GM23248 (cell line): ENCODE measurements at places on chromosomes 13 and 19.

DNA sequence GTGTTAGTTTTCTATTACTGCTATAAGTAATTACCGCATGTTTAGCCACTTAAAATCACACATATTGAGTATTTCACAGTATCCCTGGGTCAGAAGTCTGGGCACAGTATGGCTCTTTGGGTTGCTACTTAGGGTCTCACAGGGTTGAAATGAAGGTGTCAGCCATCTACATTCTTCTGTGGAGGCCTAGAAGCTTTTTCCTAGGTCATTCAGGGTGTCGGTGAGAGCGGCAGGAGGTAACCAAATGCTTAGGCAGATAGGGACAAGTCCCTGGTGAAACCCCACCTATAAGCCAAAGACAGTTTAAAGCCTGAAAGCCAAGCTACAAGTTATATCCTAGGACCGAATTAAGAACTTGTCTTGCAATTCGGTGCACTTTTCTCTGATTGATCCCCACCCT is 856.7 kb downstream of the PCDH17 start:
- DNase-seq: no peak

- DNase-seq: no peak
Observed at GRCh38 chr19:29269641-29270040, 56.7 kb upstream of the UQCRFS1 start.

GRCh38 chr13:29459813-29460355 is 135.6 kb downstream of the SLC7A1 start:
- DNase-seq: no peak

- peak; percentile 88 for DNase-seq
Observed at GRCh38 chr19:14383661-14384555, 2.7 kb downstream of the ADGRE5 start.

- DNase-seq: peak; percentile 77
Observed at GRCh38 chr13:108963846-108964600, 334.6 kb downstream of the MYO16 start.

GRCh38 chr19:15812060-15812722 is 3.3 kb downstream of the OR10H1 start:
- no peak for DNase-seq

GRCh38 chr13:83150616-83151307 is 731.5 kb downstream of the SLITRK1 start:
- DNase-seq: peak; percentile 25

DNA sequence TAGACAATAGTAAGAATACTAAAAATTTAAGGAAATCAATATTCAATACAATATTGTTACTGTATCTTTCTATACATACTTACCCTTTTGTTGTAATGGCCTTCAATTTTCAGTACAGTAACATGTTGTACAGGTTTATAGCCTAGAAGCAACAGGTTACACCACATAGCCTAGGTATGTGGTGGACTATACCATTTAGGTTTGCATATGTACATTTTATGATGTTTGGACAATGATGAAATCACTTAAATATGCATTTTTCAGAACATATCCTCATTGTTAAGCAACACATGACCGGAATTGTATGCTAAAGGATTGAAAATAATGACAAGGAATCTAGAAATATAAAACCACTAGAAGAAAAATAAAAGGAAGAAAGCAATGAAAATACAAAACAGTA is 611.4 kb downstream of the DACH1 start:
- DNase-seq: no peak

DNA sequence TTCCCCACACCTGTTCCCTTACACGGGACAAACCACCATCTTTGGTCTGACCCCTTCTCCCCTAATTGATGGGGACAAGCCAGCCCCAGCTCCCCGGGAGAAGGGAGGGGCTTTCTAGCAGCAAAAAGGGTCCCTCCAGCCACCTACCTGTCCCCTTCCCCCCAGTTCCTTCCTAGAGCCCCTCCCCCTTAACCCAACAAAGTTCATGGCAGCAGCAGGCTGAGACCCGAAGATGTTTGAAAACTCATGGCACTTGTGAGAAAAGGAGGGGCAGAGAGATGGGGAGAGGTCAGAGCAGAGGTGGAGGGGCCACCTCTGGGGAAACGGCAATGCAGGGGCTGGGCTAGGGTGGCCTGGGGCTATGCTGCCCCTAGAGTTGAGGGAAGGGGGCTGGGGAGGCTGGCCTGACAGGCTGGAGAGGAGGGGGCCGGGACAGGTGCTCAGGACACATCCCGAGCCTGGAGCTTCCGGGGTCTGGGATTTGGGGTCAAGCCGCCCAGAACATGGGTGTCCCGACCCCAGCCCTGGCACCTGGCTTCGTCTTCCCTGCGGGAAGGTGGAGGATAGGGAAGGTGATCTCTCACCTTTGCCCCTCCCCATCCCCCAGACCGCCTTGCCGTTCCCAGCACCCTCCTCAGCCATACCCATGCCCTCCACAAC is 12.5 kb upstream of the ASF1B start:
- DNase-seq: no peak

- DNase-seq: peak; percentile 47
Observed at GRCh38 chr13:43537124-43537523, 249.6 kb downstream of the ENOX1 start.

- peak; percentile 57 for DNase-seq
Observed at GRCh38 chr13:47890146-47890814, 110.8 kb downstream of the SUCLA2 start.

GRCh38 chr13:73556902-73557301 is 498.1 kb downstream of the KLF5 start:
- no peak for DNase-seq

DNA sequence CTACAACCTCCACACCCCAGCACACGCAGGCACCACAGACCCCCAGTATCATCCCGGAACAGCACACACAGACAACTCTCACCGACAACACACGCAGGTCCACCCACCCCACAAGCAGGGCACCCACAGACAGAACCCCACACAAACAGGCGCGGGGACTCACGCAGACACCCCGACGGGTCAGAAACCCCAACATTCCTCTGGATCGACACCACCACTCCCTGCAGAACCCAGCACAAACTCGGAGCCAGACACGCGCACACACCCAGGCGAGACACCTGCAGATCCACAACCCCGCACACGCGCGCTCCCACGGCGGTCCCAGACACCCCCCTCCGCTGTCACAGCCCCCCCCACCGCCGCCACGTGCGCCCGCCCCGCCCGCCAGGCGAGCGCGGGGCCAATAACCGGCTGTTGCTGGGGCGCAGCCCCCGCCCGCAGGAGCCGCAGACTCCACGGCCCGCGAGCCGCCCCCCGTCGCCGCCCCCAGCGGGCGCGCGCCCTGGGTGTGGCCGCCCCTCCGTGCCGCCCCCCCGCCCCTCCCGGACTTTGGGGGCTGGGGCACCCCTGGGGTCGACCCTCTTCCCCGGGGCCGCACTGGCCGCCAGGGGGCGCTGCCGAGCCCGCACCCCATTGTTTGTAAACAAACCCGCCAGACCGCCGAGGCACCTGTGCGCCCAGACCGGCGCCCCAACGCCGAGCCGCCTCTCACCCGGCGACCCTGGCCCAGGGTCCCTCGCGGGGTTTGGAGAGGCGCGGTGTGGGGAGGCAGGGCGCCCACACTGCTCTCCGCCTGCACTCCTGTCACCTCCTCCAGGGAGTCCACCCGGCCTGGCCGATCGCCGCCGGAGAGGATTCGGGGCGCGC is 712 bp downstream of the BBC3 start:
- peak; percentile 75 for DNase-seq

- no peak for DNase-seq
Observed at GRCh38 chr13:33868343-33868994, 50.5 kb downstream of the RFC3 start.

DNA sequence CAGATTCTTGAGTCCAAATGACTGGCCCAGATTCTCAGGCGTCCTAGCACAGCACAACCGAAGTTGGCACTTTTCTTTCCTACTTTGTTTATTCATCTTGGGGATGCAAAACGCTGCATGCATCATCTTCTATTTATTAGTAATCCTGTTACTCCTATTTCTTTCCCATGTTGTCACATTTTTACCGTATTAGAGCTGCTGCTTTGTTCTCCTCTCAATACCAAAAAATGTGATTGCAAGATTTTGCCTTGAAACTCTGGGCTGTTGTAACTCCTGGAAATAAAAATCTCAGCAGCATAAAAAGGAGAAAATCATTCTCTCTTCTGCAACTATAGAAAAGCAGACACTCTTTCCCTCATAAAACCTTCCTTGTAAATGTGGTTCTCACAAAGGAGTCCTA is 12.9 kb upstream of the IGSF23 start:
- DNase-seq: peak; percentile 57

- peak; percentile 56 for DNase-seq
Observed at GRCh38 chr13:43522788-43523187, 264.0 kb downstream of the ENOX1 start.

GRCh38 chr13:25608181-25608580 is 236.4 kb downstream of the ATP8A2 start:
- DNase-seq: peak; percentile 2

GRCh38 chr13:78177306-78177705 is 258.7 kb upstream of the EDNRB start:
- DNase-seq: no peak

- DNase-seq: no peak
Observed at GRCh38 chr13:52879950-52880741, 31.7 kb upstream of the PCDH8 start.

- peak; percentile 100 for DNase-seq
Observed at GRCh38 chr19:40425450-40426287, at the start of gene SERTAD1. Gene SERTAD1, minus strand, starts transcription at chr19:40425992. Its CDS starts 2,446 bp downstream, at chr19:40423546.

DNA sequence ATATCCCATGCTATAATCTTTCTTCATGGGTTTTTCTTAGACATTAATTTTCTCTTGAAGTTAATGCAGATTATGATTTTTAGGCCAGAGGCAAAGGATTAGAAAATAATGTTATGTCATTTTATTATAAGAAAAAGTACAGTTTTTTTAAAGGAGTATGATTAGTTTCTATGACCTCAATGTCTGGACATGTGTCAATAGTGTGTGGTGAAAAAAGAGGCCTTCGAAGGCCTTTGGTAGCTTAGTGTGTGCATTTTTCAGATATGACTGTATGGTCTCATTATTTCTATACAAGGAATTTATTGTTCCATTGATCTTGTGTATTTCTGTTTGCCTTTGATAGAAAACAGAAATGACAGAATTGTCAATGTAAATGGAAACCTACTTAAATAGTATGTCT is 195.6 kb downstream of the GPC5 start:
- no peak for DNase-seq

DNA sequence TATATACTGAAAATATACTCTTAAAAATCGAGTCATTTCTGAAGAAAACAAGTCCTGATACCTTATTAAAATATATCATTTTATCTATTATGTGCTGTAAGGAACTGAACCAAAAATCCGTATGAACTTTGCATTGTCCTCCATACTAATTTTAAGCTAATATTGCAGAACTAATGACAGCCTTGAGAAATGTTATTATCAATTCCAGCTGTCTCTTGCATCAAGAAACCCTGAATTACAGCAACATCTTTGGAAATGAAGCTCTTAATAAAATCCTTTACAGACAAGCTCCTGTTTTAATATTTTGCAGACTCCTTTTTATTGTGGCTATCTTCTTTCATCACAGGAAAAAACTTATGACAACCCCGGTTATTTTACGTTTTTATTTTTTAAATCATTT is 1335.3 kb downstream of the EFNB2 start:
- no peak for DNase-seq

- DNase-seq: no peak
Observed at GRCh38 chr13:110186231-110186855, 120.6 kb downstream of the COL4A1 start.

- DNase-seq: no peak
Observed at GRCh38 chr13:28421676-28422410, 73.1 kb downstream of the FLT1 start.

GRCh38 chr13:79491715-79492114 is 10.8 kb downstream of the NDFIP2 start:
- peak; percentile 80 for DNase-seq

GRCh38 chr13:99273128-99273527 is 14.9 kb upstream of the GPR18 start:
- no peak for DNase-seq

GRCh38 chr19:15220833-15221232 is 11.4 kb downstream of the EPHX3 start:
- DNase-seq: peak; percentile 30

GRCh38 chr19:46410205-46411087 is 2.9 kb downstream of the CCDC8 start:
- DNase-seq: no peak

DNA sequence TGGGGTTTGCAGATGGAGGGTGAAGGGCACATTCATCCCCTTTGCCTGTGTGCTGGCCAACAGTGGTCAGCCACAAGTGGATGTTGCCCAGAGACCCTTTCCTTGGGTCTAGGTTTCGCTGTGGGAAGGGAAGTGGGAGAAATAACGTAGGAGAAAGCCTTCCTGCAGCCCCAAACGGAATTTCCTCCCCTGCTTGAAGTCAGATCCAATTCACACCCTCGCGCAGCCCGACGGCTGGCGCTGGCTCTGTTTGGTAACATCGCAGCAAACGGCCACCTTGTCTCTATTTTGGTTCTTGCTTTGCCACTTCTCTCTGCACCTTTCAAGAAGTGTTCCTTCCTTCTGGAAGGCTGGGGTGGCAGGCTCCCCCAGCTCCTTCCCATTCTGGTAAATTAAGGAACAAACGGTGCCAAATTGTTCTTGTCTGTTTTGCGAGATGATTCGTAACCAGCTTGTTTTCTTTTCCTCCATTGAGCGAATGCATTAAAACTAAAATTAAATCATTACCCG is 45.4 kb downstream of the CHST8 start:
- no peak for DNase-seq

- DNase-seq: peak; percentile 25
Observed at GRCh38 chr13:28805193-28805819, 14.8 kb upstream of the MTUS2 start.

GRCh38 chr13:20391597-20392452 is 133.8 kb downstream of the CRYL1 start:
- no peak for DNase-seq

GRCh38 chr13:29914581-29914980 is 64.2 kb upstream of the UBL3 start:
- DNase-seq: no peak

- peak; percentile 52 for DNase-seq
Observed at GRCh38 chr19:17775991-17776803, 18.7 kb upstream of the B3GNT3 start.

DNA sequence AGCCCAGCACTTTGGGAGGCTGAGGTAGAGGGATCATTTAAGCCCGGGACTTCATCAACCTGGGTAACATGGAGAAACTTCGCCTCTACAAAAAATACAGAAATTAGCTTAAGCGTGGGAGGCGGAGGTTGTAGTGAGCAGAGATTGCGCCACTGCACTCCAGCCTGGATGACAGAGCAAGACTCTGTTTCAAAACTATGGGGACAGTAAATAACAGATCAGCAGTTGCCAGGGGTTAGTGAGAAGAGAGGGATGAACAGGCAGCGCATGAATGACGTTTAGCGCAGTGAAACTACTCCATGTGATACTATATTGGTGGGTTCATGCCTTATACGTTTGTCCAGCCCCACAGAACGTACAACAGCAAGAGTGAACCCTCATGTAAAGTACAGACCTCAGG is 7.1 kb upstream of the ICAM3 start:
- peak; percentile 47 for DNase-seq

- DNase-seq: peak; percentile 88
Observed at GRCh38 chr19:45681391-45682015, 10.2 kb downstream of the SNRPD2 start.

GRCh38 chr13:40251343-40252032 is 415.0 kb downstream of the FOXO1 start:
- peak; percentile 54 for DNase-seq

GRCh38 chr13:20399961-20400360 is 125.7 kb downstream of the CRYL1 start:
- DNase-seq: no peak

- DNase-seq: no peak
Observed at GRCh38 chr13:48489666-48490065, 43.2 kb downstream of the RCBTB2 start.

- no peak for DNase-seq
Observed at GRCh38 chr13:46685006-46685730, 111.8 kb downstream of the ESD start.

- peak; percentile 71 for DNase-seq
Observed at GRCh38 chr19:48489608-48490216, 20.5 kb downstream of the CYTH2 start.

- peak; percentile 7 for DNase-seq
Observed at GRCh38 chr13:80473695-80474094, 132.8 kb upstream of the SPRY2 start.
